ENCODE measurements at places on chromosomes 13 and 19.
A peak's percentile ranks its signal among the peaks of the same experiment; 100 is the strongest.

- peak; percentile 86 for DNase-seq
These were observed 21.2 kb downstream of the TMPRSS9 start for GRCh38 chr19:2381148-2381820.

GRCh38 chr13:48156466-48156865, 61.6 kb upstream of the MED4 start:
- peak; percentile 23 for DNase-seq

- no peak for DNase-seq
These were observed 36.4 kb upstream of the CALM3 start for GRCh38 chr19:46564701-46565100.

DNA sequence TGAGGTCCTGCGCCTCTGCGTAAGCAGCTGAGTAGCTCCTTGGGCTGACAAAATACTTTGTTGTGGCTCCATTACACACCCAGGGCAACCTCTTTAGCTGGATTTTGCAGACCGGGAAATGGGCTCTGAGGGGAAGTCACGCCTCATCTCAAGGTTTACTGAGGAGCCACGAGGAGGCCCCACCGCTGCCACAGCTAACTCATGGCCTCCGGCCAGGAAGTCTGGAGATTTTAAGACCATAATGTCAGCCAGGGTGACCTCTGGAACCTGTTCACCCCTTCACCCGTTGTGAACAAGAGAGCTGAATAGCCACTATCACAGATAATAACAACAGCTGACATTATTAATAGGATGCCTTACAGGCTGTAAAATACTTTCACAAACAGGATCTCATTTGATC, 351.3 kb upstream of the TMTC4 start:
- DNase-seq: no peak

DNA sequence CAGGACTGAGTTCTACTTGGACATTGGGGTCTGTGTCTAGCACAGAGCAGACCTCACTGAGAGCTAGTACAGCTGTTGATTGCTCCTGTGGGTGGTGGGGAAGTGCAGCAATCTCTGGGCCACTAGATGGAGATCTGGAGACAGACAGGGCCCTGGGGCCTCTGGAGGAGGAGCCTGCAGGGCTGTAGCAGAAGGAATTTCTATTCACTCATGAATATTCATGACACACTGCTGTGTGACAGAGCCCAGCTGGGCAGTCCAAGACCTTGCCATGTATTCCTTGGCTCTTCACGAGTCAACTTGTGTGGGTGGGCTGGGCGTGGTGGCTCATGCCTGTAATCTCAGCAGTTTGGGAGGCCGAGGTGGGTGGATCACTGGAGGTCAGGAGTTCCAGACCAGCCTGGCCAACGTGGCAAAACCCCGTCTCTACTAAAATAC, 37.5 kb downstream of the SUGP2 start:
- DNase-seq: peak; percentile 62

DNA sequence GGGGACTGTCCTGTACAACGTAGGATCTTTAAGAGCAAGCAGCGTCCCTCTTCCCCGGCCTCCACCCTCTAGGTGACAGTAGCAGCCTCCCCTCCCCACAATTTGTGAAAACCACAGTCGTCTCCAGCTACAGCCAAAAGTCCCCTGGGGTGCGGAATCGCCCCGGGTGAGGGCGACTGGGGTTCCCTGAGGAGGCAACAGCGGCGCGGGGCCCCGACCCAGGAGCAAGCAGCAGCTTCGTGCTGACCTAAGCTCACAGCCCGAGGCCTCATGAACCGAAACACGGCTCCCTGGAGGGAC, 322 bp downstream of the ZNF558 start:
- DNase-seq: no peak

DNA sequence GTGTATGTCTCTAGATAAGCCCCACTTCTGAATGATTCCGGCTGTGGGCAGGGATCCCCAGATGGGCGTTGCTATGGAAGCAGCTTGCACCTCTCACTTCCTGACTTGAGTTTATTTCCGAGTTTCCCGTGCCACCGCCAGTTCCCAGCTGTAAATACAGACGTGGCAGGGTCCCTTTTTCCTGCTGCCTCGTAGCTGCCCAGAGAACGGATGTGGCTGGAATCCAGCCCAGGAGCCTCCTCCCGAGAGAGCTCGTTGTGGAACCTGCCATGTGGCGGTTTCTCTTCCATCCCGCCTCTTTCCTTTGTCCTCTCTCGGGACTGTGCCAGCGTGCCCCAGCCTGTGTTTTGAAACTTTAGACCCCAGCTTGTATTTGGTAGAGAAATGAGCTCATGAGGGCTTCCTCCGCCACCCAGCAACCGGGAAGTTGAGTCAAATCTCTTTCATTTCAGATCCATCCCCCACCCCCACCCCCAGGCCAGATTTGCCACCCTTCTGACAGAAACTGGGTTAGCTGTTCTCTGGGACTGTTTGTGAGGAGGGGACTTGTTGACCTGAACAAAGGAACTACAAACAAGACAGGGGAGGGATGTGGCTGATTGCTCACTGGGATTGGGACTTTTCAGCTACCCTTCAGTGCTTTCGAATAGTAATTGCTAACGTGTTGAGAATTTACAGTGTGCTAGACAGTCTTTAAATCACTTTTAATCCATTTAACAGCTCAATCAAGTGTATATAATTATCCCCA, 96.6 kb downstream of the SIPA1L3 start:
- DNase-seq: peak; percentile 43

DNA sequence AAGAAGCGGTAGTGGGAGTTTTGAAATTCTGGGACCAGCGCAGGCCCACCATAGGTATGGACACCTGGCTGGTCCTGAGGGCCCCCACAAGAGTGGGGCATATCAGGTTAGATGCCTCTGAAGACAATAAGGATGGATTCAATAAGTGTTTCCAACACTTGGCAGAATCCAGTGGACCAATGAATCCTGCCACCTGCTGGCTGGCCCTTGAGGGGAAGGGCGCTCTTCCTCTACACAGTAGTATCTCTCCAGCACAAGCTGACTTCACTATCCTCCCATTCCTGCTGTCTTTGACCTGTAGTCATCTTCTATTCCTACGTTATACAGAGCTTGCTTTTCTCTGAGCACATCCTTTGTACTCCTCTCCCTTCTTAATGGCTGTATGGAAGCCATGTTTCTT, 199.7 kb upstream of the TSHZ3 start:
- DNase-seq: no peak

Measured in hippocampal formation (tissue), 2 donors.